ENCODE measurements at places on chromosomes 11 and 22.

DNA sequence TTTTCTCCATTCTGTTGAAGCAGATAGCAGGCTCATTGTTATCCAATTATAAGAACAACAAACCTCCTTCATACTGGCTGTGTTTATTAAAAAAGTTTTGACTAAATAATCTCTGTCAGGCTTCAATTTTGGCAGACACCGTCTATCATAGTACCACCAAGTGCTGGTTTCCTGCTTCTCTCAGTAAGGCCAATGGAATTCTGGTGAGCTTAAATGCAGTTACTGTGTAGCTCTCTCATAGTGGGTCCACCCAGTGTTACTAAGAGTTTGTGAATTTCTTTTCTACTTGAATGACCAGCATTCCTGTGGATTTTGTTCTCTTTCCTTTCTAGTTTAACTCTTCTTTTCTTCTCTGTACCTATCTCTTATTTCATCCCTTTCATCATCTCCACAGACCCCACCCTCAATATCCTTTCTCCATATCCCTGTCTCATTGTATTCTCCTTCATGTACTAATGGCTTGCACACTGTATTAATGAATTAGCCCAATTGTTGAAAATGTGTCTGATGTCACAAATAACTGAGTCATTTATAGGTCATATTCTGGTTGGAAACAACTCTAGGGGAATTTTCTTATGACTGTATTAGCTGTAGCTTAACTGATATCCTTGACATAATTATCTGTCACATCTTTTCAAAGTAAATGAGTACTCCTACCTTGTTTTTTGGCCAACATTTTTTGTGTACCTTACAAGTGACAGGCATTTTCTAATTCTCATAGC, 372.1 kb downstream of the FAT3 start:
- DNase-seq = no peak

DNA sequence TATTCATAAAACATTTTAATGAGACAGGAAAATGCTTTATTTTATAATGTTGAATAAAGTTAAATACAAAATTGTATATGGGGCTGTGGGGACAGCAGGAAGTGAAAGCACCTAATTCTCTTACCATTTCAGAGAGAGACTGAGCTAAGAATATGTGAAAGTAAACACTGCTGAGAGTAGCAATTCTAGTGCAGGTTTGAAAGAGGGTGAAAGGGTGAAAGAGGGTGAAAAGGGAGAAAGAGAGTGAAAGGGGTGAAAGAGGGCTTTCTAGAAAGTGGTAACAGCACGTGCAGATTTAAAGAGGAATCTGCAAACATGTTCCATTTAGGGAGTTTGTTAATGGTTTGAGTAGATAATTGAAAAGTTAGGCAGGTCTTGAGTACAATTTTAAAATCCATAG, 652.0 kb upstream of the CCDC90B start:
- no peak for DNase-seq

- DNase-seq = no peak
Measured at GRCh38 chr11:34799848-34800247, 116.3 kb downstream of the APIP start.

- DNase-seq = peak; percentile 35
Measured at GRCh38 chr22:26395926-26396325, 33.1 kb upstream of the ASPHD2 start.

DNA sequence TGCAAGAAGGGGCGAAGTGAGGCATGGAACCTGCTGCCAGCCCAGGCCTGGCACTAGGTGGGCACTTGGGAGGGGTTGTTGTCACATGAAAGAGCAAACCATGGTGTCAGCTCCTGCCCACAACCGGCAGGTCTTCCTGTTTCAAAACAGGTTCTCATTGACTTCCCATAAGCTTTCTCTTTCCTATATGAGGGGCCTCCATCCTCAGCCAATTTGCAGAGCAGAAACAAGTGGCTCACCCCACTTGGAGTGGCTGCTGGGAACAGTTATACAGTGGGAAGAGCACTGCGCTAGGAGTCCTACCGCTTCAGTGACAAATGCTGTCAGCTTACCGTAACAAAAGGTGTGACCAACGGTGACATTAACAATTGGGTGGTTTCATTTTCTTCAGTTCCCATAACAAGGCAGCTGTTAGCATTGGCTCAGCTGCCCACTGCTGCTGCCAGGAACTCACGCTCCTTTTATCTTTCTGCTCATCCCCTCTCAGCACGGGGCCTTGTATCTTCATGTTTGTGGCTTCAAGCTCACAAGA, 10.2 kb upstream of the SSTR3 start:
- DNase-seq = no peak

- peak; percentile 97 for DNase-seq
Measured at GRCh38 chr11:66638177-66639065, at the start of gene RBM4. TSS of gene RBM4 (plus strand) at chr11:66638703. CDS start at chr11:66639712, 1,009 bp downstream.

DNA sequence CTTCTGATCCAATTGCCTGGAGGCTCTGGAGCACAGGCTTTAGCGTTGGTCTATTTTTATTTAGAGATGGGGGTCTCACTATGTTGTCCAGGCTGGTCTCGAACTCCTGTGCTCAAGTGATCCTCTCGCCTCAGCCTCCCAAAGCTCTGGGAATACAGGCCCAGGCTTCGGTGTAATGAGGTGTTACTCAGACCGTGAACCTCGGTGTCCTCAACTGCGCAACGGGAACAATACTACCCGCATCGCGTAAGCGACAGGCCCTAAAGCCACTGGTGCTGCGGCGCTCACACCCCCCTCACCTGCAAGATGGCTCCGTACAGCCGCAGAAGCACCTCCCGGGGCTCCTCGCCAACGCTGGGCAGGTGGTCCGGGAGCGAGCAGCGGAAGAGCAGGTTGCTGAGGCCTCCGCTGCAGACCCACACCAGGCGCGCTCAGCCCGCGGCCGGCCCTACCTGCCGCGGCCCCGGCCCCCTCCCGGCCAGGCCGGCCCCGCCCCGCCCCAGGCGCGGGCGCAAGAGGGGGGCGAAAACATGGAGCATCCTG, 628 bp downstream of the CHKB start:
- no peak for DNase-seq

- DNase-seq = peak; percentile 57
Measured at GRCh38 chr11:20353829-20354434, 9.6 kb upstream of the HTATIP2 start.

DNA sequence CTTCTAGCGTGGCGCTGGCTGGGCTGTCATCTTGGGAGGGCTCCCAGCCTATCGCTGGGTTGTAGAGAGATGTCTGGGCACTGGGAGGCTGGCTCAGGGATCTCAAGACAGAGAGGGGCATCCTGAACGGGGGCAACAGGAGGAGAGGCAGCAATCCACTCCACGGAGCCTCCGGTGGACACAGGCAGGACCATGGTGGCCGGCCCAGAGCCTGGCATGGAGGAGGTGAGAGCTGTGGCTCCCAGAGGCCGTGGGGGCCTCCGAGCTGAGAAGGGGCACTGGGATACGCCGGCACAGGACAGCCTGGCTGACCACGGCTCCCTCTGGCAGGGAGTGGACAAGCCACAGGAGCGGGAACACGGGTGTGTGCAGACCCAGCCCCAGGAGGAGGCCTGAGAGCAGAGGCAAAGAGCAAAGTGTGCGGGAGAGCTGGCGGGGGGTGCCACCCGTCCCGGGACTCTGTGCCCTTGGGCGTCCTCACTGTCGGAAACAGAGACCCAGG, 9.1 kb downstream of the MRGPRF start:
- no peak for DNase-seq

GRCh38 chr11:13486926-13487660, 8.7 kb downstream of the PTH start:
- DNase-seq = peak; percentile 19

- peak; percentile 6 for DNase-seq
Measured at GRCh38 chr11:68958211-68958610, 22.6 kb downstream of the MRGPRD start.

DNA sequence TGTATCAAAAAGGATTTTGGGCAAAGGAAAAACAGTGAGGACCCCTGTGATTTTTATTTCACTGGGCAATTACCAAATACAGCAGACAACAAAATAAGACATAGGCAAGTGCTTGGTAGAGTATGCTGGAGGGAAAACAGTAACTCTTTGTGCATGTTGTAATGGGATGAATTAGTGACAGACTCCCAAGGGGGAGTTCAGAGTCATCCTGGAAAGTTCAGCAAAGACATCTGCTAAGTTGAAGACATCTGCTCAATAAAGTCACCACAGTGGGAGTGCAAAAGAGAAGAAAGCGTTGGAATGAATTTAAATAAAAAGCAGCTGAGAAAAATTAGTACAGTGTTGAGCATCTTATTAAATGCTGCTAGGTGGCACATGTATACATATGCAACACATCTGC, 378.8 kb upstream of the ISX start:
- DNase-seq = no peak

- peak; percentile 40 for DNase-seq
Measured at GRCh38 chr11:128424271-128424711, 163.1 kb downstream of the ETS1 start.

DNA sequence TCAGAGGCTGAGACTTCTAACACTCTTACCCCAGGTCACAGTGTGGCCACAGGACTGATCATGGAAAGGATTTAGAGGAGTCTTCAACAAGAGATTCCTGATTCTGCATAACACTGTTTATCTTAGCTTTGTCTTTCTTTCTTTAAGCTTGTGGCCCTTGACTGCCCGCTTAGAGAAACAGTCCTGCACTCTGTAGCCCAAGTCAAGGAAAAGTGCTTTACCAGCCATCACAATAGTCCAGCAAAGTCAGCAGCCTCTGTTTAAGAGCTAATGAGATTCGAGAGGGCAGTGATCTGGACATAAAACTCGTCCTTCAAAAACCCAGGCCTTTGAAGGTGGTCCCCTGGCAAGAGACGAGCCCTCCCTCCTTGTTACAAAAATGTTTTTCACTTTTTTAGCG, 30.0 kb downstream of the PRDM10 start:
- no peak for DNase-seq

DNA sequence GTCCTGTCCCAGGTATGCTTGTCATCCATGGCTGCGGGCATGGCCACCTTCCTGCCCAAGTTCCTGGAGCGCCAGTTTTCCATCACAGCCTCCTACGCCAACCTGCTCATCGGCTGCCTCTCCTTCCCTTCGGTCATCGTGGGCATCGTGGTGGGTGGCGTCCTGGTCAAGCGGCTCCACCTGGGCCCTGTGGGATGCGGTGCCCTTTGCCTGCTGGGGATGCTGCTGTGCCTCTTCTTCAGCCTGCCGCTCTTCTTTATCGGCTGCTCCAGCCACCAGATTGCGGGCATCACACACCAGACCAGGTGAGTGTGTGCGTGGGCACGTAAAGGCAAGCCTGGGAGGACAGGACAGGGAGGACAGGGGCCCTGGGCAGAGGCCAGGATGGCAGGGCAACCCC, 42.4 kb downstream of the SLCO2B1 start:
- DNase-seq = no peak

GRCh38 chr11:112972399-112973145, 11.4 kb downstream of the NCAM1 start:
- no peak for DNase-seq

DNA sequence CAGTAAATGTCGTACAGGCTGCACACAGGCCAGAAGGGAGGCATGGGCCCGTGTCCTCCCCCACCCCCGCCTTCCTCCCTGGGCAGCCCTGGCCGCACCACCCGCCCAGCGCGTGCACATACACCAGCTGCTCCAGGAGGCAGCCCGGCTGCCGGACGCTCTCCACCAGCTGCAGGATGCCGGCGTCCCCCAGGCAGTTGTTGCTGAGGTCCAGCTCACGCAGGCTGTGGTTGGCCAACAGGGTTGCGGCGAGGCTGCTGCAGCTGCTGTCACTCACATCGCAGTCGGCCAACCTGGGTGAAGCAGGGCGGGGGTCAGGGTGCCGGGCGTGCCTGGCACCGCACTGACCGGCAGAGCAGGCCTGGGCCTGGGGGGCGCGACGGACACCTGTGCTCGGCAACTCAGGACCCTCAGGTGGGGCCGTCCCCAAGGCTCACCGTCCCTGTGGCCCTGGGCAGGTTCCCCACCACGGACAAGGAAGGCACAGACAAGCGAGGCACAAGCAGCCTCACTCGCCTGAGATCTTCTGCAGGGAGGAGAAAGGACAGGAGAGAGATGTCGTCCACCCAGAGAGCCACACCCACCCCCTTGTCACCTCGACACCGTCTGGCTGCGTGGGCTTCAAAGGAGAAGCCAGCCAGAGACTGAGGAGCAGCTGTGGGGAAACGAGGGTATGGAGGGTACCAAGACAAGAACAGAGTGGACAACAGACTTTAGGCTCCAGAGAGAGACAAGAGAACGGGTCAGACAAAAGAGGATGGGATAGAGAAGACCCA, 12.1 kb downstream of the RNH1 start:
- DNase-seq = peak; percentile 29

DNA sequence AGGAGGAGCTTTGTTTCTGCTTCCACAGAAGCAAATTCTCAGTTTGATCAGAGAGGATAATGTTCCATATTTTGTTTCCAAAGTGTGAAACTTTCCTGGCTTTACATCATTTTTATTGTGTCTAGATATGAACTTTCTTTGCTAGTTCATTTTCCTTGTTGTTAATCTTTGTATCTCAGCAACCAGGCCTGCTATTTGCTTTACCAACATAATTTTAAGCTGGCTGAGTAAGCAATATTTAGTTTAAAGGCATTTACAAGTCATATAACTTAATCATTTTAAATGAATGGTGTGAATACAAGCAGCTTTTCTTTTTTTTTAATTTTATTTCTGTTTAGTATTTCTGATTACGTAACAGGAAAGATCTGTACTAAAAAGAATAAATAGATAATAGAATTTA, 15.2 kb downstream of the NUCB2 start:
- no peak for DNase-seq

- DNase-seq = no peak
Measured at GRCh38 chr11:48006301-48006992, 26.1 kb downstream of the PTPRJ start.

- no peak for DNase-seq
Measured at GRCh38 chr22:31544481-31545480, 48.4 kb downstream of the SFI1 start.

DNA sequence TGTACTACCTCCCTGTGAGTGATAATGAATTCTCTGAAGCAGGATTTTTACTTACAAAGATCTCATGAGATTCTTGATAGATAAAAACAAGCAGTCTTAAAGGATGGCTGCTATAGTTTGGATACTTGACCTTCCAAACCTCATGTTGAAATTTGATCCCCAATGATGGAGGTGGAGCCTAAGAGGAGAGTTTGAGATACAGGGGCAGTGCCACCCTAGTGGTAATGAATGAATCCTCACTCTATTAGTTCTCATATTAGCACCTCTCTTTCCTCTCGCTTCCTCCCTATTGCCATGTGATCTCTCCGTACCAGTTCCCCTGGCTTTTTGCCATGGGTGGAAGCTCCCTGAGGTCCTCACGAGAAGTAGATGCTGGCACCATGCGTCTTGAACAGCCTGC, 37.9 kb upstream of the OR8B8 start:
- no peak for DNase-seq

- DNase-seq = no peak
Measured at GRCh38 chr11:70038034-70038834, 39.9 kb upstream of the ANO1 start.

DNA sequence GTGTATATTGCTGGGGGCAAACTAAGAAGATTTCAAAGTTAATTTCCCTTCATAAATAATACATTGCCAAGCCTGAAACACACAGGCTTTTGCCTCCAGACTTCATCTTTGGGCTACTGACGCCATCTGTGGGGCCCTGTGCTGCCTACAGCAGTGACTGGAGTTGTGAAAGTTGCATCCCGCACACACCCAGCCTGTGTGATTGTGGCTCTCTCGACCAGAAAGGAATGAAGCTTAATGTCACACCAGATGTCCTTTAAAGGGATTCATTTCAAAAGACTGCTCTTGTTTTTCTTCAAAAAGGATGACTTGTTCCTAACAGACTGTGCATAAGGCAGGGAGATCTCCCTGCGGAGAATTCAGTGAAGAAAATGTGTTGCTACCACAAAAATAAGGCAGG, 210.5 kb downstream of the FAM181B start:
- DNase-seq = peak; percentile 14

Data from iPS-NIHi11 (cell line).